ENCODE measurements at places on chromosomes 11 and 22.

GRCh38 chr22:22099194-22099486, 116.6 kb upstream of the TOP3B start:
- DNase-seq: no peak

- no peak for DNase-seq
These were observed 27.2 kb downstream of the BSX start for GRCh38 chr11:122954455-122954854.

DNA sequence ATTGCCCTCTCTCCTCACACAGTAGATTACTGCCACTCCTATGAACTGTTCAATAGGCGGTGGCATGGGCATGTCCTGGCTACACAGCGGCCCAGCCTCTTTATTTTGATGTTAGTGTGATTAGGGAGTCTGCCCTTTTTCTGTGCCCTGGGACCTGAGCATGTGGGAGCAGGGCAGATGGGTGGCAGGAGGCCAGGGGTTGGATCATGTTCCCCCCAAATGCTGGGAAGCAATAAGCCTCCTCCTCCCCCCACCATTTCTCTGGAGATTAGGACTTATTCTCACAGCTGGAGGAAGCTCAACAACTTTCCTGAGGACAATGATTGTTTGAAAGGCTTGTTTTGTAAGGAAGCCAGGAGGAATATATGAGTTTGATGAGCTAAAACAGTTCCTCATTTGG, 848 bp downstream of the HEPN1 start:
- DNase-seq: no peak

DNA sequence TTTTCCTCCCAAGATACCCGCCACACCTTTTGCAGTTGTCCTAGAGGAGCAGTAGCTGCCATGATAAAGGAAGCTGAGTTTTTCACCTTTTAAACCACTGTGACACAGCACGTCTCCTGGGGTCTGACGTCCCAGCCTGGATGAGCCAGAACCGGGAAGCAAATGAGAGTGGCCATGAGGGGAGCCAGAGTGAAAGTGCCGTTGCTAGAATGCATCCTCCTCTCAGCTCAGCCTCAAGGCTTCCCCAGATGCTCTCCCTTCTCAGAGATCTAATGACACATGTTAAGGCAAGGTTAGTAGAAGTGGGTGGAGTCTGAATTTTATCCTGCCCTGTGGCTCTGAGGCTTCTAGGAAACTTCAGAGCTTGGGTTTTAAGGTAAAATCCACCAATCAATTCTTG, 23.4 kb upstream of the HTR3A start:
- no peak for DNase-seq

- peak; percentile 82 for DNase-seq
These were observed 17.3 kb downstream of the RPUSD4 start for GRCh38 chr11:126194121-126194543.

GRCh38 chr11:123477205-123477907, 47.3 kb downstream of the GRAMD1B start:
- no peak for DNase-seq

- DNase-seq: peak; percentile 26
These were observed 52.3 kb downstream of the RTL6 start for GRCh38 chr22:44445731-44446130.

DNA sequence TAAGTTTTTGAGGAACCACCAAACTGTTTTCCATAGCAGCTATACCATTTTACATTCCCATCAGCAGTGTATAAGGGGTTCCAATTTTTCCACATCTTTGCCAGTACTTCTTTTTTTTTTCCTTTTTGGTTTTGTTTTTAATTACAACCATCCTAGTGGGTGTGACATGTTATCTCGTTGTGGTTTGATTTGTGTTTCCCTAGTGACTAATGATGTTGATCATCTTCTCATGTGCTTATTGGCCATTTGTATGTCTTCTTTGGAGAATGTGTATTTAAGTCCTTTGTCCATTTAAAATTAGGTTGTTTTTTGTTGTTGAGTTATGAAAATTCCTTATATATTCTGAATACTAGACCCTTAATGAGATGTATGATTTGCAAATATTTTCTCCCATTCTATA, 59.3 kb downstream of the STIM1 start:
- DNase-seq: no peak

GRCh38 chr11:71331631-71332030, 79.3 kb upstream of the SHANK2 start:
- peak; percentile 30 for DNase-seq

- DNase-seq: no peak
These were observed 28.5 kb upstream of the DDX6 start for GRCh38 chr11:118819334-118820024.

GRCh38 chr11:43942662-43943371, 380 bp downstream of the C11orf96 start:
- peak; percentile 81 for DNase-seq

DNA sequence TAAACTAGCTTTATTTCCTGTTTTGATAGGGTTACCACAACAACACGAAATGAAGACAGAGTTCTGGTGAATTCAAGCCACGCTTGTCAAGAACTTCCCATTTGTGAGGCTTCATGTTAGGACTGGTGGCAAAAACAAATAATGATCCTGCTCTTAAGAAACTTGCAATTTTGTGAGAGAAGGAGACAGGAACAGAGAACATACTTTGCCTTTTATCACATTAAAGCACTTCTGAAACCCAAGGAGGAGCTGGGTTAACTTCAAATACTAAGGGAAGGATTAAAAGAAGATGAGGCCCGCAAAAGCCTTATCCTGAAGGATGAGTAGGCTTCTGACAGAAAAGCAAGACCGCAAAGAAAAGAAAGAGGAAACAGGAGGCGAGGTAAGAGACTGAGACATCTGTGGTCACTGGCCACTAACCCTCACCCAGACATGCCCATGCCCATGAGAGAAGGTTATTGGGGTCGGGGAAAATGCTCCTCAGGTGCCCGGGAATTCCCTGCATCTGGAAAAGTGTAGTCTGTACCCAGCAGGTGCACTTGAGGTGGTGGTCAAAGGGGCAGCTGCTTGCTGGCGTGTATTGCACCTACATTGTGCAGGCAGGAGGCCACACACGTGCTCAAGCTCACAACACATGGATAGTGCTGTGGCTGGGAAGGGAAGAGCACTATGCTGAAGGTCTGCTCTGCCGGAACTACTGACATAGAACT, 50.5 kb downstream of the MAPK1 start:
- DNase-seq: no peak

DNA sequence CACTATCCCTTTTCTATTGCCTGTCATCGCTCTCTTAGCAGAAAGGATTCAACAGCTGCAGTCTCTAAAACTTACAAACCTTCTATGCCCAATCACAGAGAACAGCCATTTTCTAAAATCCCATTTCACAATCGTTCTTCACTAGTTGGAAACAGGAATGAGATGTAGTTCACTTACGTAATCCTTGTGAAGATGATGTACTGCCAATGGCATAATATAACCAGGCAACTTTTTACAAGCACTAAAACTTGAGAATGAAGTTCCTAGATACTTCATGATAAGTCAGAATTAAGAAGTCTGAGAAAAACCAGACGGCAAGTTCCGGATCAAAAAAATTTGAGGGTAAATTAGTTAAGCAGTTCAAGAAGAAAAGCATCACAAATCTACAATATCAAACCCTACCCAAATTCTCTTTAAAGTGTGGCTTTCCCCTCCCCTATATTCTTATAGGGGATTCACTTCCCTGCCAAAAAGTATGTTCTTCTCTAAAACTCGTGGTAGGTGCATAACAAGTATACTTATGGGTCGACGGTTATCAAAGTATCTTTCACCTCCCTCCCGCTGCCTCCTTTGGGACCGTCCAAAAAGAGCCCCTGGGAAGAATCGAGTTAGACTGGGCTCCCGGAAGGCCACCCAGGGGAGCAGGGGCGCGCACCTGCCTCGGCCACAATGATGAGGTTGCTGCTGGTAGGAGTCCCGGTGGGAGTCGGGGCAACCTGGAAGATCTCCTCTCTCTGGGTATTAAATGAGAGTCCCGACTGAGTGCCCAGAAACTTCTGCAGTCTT, 666 bp downstream of the MSANTD4 start:
- no peak for DNase-seq

- peak; percentile 54 for DNase-seq
These were observed 371.6 kb downstream of the CADM1 start for GRCh38 chr11:115132436-115133228.

DNA sequence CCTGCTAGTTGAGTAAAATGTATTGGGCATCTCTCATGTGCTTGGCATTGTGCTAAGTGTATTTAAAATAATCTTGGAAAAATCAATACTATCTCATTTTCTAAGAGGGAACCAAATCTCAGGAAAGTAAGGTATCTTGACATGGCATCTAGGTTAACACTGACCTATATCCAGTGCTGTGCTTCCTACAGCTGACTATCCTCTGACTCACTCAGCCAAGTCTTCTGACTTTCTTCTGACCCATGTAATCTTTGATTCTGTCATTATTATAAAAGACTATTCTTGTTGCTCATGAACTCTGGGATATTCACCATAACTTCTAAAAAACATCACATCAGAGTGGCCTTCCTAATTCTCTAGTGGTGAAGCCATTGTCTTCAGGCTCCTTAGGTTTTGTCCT, 304.1 kb upstream of the TENM4 start:
- DNase-seq: no peak

GRCh38 chr11:27444801-27445215, 27.8 kb downstream of the LGR4 start:
- DNase-seq: peak; percentile 58

DNA sequence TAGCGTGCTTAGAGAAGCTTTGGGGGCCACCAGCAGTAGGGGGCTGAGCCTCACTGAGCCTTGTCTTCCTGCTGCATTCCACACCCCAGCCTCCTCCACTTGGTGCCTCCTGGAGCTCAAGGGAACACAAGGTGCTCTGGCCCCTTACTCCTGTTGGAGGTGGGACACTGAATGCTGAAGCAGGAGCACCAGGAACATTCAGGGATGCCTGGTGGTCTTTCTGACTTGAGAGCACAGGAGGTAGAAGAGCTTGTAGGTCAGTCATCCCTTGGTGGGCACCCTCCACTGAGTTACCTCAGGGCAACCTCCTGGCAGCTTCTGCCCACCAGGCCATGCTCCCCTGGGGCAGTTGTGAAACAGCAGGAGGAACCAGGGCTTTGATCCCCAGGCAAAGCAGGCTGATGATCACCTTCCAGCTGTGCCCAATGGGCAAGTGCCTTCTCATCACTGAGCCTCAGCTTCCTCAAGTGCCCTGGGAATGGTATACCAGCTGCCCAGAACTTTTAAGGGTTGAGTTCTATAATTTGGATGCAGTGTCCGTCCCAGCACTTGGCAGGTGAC, 50.1 kb downstream of the CABIN1 start:
- no peak for DNase-seq

DNA sequence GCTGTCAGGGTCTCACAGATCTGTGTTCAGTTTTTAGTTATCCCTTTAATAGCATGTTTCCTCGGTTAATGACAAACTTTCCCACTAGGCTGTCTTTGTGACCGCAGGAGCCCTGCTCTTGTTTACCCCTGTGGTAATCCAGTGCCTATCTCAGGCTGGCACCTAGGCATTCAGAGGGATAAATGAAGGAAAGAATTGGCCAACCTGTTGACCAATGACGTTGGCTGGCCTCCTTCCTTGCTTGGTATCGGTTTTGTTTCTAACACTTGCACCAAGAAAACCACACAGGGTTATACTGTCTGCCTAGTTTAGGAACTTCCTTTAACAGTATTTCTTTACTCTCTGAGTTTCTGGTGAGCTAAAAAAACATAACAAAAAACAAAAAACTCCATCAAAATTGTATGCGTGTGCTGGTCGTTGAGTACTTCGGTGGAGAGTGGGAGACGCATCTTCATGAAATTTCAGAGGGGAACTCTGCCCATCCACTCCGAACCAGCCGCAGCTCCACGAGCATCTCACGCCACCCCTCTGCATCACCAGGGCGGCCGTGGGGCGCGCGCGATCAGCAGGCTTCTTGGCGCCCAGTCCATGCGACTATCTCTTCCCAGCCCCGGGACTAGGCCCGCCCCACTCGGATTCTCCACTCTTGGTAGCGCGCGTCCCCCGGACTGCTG, 563 bp upstream of the ENDOD1 start:
- no peak for DNase-seq

- no peak for DNase-seq
These were observed 120.9 kb downstream of the ME3 start for GRCh38 chr11:86551288-86552092.

- peak; percentile 98 for DNase-seq
These were observed at the start of the genes POLR2L and TSPAN4 for GRCh38 chr11:842370-843002. POLR2L (minus strand) TSS chr11:842529; CDS start chr11:842508, 21 bp downstream. TSPAN4 (plus strand) TSS chr11:842852; CDS start chr11:850305, 7,453 bp downstream.

DNA sequence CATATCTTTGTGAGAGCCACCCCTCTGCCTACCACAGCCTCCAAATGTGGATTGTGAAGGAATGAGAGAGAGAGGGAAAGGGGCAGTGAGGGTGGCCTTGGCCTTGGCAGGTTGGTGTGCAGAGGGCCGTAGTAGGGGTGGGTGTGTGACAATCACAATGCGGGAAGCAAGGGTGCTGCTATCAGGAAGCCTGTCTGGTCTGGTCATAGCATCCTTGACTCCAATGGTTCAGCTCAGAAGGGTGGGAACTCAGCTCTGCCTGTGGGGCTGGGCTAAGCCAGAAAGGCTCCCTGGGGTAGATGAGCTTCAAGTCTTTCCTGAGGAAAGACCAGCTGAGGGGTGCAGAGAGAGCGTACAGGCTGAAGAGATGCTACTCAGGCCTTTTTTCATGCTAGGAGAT, 72.7 kb downstream of the RRM1 start:
- DNase-seq: no peak

- DNase-seq: no peak
These were observed 37.4 kb downstream of the CEP57 start for GRCh38 chr11:95827696-95828095.

DNA sequence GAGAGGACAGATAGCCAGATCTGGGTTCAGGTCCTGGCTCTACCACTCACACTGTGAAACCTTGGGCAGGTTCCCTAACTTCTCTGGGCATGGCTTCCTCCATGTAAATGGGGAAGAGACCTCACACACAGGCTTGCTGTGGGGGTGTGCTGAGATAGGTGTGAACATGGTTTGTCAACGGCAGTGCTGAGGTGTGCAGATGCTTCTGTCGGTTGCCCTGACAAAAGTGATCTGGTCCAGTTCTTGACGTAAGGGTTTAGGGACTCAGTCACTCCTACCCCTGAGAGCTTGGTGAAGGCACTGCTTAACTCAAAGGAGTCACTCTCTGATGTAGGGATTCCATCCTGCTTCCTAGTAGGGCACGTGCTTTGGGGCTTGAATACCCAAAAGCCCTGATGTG, 2.0 kb downstream of the C1QTNF4 start:
- no peak for DNase-seq

DNA sequence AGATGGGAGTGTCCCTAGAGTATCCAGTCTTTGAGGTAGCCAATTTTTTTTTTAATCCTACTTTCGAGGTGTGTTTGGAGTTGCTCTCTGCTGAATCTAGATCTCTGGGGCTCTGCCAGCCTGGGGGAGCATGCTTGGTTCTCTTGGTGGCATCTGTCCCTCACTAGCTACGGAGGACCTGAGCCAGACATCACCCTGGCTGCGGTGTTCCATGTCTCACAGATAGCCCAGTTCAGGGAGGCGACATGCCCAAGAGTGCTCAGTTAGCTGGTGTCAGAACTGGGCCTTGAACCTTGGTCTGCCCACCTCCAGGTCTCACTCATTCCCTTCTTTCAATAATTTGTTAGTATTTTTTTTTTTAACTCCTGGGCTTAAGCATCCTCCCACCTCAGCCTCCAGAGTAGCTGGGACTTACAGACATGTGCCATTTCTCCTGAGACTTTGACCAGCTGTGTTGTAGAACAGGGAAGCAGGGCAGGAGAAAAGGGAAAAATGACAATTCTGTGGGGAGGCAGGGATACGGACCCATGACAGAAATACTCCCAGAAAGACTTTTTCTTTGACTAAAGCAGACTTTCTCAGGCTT, 621 bp downstream of the HMOX1 start:
- DNase-seq: no peak

Measured in H7 (cell line).